GM13977 (cell line): ENCODE measurements at places on chromosomes 7 and 10.

DNA sequence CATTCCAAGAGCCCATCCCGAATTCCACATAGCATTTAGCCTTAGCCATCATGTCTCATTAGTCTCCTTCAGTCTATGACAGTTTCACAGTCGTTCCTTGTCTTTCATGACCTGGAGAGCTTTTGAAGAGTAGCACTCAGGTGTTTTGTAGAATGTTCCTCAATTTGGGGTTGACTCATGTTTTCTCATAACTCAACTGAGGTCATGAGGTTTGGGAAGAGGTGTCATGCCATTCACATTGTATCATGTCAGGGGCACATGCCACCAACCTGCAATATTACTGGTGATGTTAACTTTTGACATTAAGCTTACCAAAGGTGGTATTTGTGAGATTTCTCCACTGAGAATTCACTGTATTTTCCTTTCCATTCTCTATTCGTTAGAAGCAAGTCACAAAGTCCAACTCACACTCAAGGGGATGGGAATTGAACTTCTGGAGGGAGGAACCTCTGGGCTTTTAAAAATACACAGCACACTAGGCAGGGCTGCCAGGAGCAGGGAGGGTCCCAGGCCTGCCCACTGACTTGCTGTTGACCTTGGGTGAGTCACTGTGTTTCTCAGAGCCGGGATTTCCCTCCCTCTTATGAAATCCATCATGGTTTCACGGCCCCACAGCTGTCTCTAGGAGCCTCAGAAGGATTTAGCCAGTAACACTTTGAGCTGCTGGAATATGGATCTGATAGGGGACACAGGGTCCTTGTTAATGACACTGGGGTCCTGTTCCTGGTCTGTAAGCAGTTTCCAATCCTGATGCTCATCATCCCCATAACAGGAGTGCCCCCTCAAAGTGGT lies 74.4 kb upstream of the TCF7L2 start:
- DNase-seq: no peak

- no peak for DNase-seq
Measured at GRCh38 chr7:51009716-51010496, 227.2 kb upstream of the GRB10 start.

- DNase-seq: peak; percentile 75
Measured at GRCh38 chr7:70595755-70596597, 536.0 kb upstream of the GALNT17 start.

DNA sequence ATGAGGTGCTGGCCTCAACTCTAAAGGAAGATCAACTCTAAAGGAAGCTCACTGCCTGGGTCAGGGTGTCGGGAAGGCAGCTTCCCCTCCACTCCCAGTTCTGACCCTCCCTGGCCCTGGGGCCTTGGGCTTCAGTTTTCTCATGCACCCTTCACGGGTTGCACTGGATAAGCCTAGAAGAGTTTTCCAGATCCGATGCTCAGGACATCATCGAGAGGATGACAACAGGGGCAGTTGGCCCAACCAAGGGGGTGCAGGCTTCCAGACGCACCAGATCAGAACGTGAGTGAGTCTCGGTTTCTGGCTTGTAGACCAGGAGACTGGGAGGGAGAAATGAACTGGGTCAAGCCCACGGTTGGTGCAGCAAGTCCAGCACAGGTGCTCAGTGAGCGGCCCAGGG lies 34.2 kb upstream of the CHST15 start:
- no peak for DNase-seq

- DNase-seq: no peak
Measured at GRCh38 chr10:129904323-129904722, 59.8 kb downstream of the EBF3 start.

GRCh38 chr7:155259866-155260497 lies 37.7 kb upstream of the INSIG1 start:
- DNase-seq: no peak

GRCh38 chr10:75592151-75592787 lies 160.8 kb downstream of the LRMDA start:
- no peak for DNase-seq

GRCh38 chr7:106344861-106345260 lies 60.1 kb upstream of the NAMPT start:
- no peak for DNase-seq
